NCI-H1436 (cell line): ENCODE measurements at places on chromosomes 7 and 10.
A peak's percentile ranks its signal among the peaks of the same experiment; 100 is the strongest.

- no peak for DNase-seq
Measured at GRCh38 chr10:103232772-103233488, 12.8 kb upstream of the RPEL1 start.

GRCh38 chr7:122762071-122762470, 59.3 kb upstream of the RNF148 start:
- no peak for DNase-seq

DNA sequence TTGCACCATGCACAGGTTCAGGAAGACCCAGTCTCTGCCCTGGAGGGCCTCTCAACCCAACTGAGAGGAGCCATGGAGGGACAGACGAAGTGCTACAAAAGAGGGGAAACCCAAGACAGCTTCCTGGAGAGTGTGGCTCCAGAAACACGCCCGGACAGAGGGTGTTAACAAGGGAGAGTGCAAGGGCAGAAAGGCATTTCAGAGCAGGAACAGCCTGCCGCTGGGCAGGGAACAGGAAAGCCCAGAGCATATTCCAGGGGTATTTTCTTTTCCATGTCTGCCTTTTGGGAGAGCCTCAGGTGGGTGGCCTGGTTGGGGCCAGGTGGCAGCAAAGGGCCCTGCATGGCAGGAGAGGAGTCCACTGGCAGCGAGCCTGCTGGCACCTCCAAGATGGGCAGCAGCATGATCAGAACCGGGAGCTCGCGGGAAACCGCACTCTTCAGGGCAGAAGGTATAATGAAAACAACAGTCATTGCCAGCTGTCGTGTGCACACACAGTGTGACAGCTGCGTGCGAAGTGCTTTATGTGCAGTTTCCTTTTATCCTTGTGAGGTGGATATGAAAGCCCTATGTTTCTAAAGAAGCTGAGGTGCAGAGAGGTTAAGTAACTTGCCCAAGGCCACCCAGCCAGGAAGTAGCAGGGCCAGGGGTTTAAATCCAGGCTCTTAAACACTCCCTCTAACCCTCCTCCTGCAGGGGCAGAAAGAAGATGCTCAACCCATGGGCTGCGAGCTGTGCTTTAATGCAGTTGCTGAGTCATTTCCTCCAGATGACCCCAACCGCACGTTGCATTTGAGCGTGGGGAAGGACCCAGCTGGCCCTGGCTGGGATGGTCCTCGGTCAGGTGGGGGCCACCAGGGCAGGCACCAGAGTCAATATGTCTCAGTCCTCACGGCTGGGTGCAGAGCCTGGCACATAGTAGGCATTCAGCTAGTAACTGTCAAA, 128.6 kb downstream of the OAT start:
- no peak for DNase-seq

GRCh38 chr10:61612450-61612849, 50.3 kb upstream of the CABCOCO1 start:
- DNase-seq = no peak

- DNase-seq = no peak
Measured at GRCh38 chr7:5406957-5407945, 16.4 kb downstream of the TNRC18 start.

GRCh38 chr7:4958477-4959301, at the start of gene MMD2:
MMD2 (minus strand) TSS chr7:4959187; CDS start chr7:4959017, 170 bp downstream.
- DNase-seq = no peak

- DNase-seq = no peak
Measured at GRCh38 chr7:44489955-44490350, 505 bp downstream of the NUDCD3 start.

GRCh38 chr7:37285706-37286453, 162.8 kb downstream of the ELMO1 start:
- DNase-seq = no peak

- DNase-seq = no peak
Measured at GRCh38 chr7:45590679-45591057, 16.5 kb downstream of the ADCY1 start.

- DNase-seq = no peak
Measured at GRCh38 chr10:61939902-61940301, 38.4 kb downstream of the ARID5B start.

DNA sequence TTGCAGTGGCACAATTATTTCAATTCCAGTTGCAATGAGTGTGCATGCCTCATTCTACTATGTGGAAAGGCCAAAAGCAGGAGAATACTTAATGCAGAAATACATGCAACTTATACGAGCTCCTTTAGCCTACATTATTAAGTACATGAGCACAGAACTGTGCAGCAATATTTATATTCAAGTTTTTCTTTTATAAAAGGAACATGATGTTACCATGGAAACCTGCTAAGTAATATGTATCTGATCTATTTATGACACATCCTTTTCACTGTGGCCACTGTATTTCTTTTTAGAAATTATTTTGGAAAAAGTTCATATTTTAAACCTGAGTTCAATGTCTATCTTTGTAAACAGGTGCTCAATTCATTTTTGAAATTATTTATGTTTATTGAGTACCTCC, 88.9 kb downstream of the ELAPOR2 start:
- DNase-seq = no peak

DNA sequence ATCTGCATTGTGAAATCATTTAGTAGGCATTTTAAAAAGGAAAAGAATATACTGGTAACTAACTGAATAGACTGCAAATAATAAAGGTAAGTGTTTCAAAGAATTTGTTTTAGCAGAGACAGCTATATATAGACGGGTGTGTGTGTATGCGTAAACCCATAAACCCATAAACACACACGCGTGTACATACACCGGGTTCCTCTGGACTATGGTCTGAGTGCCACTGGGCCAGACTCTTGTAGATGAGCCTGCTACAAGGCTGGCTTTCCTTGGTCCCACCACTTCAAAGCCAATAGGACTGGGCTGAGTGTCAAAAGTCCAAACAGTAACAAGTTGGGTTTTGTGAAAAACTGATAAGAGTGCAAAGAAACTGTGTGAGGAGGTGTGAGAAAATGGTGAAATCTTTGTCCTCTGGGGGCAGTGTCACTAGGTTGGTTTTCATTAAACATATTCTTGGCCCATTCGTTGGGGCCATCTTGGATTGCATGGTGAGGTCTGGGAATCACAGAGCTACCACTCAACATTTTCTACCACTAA, 39.8 kb downstream of the GNA12 start:
- DNase-seq = no peak

DNA sequence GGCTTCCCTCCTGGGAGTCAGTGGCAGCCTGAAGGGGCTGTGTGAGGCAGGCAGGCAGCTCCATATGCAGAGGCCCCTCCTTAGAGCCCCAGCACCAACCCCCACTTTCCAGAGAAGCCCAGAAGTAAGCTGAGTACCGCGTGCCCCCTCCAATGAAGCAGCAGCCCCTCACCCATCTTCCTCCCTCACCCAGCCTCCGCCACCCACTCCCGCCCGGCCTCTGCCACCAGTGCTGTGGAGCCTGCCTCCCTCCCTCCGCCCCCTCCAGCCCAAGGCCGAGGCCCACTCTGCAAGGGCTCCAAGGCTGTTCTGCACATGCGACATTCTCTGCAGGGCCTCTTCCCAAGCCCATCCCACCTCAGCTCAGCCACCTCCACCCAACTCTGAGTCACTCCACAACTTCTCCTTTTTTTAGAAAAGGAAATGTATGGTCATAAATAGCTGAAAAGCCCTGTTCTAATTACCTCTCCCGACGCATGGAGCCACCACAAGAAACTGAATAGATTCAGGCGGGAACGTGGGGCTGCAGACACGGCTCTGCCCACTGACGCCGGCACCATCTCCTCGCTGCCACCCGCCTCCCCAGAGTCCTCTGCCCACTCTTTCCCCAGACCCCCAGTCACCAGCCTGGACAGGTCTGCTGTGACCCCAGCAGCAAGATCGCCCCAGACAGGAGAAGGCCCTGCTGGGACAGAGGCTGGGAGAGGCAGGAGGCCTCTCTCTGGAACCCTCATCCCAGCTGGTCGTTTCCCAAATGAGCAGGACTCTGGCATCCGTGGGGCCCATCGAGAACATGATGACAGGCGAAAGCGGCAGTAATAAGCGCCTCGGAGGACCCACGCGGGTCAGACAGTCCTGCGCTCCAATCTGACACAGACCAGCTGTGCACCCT, 213.9 kb downstream of the MAD1L1 start:
- DNase-seq = no peak

GRCh38 chr10:52768001-52768532, 4.5 kb downstream of the MBL2 start:
- no peak for DNase-seq

GRCh38 chr10:2210088-2210487, 472.8 kb upstream of the ADARB2 start:
- DNase-seq = no peak

- no peak for DNase-seq
Measured at GRCh38 chr7:71787513-71787912, 624.6 kb downstream of the CALN1 start.

- DNase-seq = no peak
Measured at GRCh38 chr10:73894245-73894971, 16.5 kb upstream of the PLAU start.

- no peak for DNase-seq
Measured at GRCh38 chr10:75954486-75954885, 523.1 kb downstream of the LRMDA start.

DNA sequence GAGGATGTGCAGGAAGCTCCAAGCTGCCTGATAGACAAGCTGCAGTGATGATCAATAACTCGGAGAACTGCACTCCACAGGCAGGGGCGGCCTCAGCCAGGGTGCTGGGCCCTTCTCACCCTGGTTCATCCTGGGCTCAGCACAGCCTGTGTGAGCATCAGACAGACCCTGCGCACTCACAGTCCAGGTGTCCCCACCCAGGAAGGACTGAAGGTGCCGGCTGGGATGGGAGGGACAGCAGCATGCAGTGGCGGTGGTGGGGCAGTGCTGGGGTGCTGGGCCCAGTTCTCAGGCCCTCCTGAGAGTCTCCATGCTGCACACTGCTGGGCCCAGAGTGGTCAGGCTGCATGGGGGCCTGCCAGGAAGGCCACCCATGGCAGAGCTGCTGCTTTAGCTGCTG, 74.1 kb downstream of the ITIH5 start:
- DNase-seq = no peak

DNA sequence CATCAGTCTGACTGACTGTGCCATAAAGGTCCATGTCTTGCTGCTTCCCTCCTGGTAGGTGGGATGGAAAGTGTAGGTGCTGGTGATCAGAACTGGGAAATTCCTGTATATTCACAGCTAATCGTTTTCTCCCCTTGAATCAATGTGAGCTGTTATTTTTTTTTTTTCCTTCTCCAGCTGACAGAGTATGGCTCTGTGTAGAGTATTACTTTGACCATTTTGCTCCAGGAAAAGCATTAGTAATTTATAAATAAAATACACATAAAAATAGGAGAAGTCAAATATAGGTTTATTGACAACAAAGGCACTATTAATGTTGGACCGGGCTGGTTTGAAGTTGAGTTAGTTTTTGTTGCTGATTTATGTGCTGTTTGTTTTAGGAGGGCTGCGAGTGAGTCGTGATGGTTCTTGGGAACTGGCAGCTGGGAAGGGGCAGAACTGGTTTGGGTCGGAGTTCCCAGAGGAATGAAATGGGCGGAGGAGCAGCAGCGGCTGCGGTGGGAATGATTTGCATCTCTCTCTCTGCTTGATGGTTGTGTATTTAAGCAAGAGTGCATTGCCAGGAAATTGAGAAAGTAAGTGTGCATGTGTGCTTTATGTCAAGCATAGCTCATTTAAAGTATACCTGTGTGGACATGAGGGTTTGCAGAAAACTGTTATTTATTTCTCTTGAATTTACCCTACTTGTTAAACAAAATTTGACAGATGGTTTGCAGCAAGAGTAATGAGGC, 80.9 kb downstream of the LRMDA start:
- peak; percentile 6 for DNase-seq

- DNase-seq = no peak
Measured at GRCh38 chr10:30036341-30036740, 23.0 kb downstream of the JCAD start.

DNA sequence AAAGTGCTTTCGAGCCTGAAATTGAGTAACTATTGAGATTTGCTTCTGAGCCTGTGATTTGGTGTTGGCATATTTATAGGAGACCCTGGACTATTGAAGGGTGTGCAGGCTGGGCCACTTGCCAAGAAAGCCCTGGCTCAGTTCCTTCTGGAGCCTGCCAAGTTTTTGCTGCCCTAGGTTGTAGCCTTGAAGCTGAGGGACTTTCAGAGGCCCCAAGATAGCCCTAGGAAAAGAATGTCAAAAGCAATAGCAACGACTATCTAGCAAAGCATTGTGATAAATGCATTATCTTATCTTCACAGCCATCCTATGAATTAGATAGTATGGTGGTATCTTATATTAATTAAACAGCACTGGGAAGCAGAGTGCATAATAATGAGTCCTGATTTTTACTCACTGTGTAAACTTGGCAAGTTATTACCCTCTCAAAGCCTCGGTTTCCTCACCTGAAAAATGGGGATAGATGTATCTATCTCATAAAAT, 473.7 kb upstream of the PODXL start:
- no peak for DNase-seq

- no peak for DNase-seq
Measured at GRCh38 chr10:48797830-48798229, 113.2 kb downstream of the WDFY4 start.

DNA sequence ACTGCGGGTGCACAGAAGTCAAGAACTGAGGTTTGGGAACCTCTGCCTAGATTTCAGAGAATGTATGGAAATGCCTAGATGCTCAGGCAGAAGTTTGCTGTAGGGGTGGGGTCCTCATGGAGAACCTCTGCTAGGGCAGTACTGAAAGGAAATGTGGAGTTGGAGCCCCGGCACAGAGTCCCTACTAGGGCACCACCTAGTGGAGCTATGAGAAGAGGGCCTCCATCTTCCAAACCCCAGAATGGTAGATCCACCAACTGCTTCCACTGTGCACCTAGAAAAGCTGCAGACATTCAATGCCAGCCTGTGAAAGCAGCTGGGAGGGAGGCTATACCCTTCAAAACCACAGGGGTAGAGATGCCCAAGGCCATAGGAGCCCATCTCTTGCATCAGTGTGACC, 1336.0 kb upstream of the CELF2 start:
- no peak for DNase-seq

- DNase-seq = no peak
Measured at GRCh38 chr7:94591176-94591575, 64.8 kb downstream of the SGCE start.

DNA sequence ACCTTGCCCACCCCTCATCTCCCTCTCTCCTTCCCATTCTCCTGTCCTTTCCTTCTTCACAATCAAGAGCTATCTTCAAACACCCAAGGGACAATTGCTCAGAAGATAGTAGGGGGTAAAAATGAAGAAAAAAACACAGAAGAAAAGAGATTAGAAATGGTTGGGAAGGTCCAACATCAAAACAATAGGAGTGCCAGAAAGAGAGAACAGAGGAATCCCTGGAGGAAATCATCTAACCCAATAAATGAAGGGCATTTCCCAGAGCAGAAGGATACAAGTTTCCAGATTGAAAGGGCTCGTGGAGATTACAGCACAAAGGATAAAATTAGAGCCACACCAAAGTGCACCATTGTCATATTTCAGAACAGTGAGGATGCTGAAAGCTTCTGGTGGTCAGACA, 145.6 kb downstream of the OAT start:
- no peak for DNase-seq

DNA sequence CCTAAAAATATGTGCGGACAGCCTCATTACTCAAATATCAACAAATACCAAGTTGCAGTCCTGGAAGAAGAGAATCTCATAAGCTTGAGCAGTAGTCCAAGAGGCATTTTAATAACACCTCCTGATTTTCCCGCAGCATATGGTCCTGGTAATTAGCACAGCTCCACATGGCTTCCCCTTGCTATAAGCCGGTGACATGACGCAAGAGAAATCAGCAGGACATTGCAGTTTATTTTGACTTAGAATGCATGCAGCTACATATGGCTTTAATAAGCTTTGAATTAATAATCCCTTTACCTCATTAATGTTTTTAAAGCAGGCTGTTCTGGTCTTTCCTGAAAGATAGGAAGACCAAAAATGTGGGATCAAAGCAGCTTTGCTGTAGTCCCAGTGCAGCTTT, 137.6 kb downstream of the RAMP3 start:
- no peak for DNase-seq
